Activated CD4-positive, alpha-beta T cell treated with anti-CD3 and anti-CD28 coated beads for 4 hours (primary cell): ENCODE measurements at places on chromosomes 7 and 10.

- no peak for DNase-seq
These were observed 25.3 kb downstream of the PFKFB3 start for GRCh38 chr10:6228010-6228511.

DNA sequence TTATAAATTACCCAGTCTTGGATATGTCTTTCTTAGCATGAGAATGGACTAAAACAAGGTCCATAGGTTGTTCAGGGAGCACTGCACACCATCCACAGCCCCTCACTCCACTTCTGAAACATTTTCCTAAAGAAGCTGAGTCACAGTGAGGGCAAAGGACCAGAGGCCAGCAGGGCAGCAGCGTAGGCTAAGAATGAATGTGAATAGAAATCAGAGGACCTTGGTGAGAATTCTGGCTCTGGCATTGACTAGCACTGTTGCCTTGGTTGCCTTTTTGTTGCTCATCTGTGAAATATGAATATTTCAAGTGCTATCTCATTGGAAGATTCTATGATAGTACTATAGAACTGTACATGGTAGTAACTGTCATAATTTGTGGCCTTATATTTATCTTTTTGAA, 41.7 kb upstream of the TOMM7 start:
- DNase-seq = no peak

DNA sequence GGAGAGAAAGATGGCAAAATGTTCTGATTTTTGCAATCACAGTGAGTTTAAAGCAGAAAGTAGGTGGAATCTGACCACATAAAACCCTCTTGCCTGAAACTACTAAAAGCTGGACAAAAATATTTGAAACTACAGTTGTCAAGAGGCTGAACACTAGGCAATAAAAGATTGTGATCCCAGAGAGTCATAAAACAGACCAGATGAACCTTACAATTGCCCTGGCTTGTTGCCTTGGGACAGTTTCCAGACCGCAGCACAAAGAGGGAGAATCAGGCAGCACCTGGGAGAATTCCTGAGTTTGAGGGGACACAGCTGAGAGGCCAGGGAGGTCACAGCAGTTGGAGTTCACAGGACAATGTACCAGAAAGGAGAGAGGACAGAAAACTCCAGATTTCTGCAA, 107.3 kb upstream of the NANOS1 start:
- DNase-seq = no peak

GRCh38 chr7:93944673-93945072, 23.1 kb downstream of the GNG11 start:
- DNase-seq = no peak

- peak; percentile 15 for DNase-seq
These were observed 657 bp downstream of the HACD1 start for GRCh38 chr10:17616403-17617030.

DNA sequence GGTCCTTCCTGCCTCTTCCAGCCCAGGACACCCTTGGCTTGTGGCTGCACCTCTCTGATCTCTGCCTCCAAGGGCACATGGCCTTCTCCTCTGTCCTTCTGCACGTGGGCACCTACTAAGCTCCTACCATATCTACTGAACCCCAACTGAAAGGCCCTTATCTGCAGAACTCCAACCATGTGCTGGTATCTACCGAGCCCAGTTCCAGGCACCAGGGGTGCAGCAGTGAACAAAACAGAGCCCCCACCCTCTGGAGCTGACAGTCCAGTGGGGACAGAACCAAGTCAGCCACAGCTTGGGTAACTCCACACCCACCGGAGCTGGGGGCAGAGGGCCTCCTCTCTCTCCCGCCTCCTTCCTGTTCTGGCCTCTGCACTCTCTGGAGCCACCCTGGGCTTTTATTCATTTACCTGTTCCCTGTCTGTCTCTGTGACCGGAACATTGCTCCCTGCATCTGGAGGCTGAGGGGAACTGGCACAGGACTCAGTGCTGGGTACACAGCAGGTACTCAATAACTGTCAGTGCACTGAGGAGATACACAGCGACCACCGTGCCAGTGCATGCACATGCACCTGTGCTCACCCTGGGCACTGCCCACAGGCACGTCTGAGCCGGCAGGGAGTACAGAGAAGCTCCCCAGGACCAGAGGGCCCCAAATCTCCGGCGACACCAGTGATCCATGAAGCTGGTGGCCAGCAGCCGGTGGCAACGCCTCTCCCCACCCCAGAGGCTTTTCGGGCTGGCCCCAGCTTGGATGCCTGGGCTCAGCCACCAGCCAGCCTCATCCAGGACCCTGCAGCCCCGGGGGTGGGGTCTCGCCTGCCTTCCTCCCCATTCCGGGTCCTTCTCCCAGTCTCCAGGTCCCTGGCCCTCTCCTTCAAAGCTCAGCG, 2.0 kb downstream of the MICALL2 start:
- no peak for DNase-seq

- peak; percentile 42 for DNase-seq
These were observed 159.8 kb upstream of the ITGB1 start for GRCh38 chr10:33117816-33118215.

DNA sequence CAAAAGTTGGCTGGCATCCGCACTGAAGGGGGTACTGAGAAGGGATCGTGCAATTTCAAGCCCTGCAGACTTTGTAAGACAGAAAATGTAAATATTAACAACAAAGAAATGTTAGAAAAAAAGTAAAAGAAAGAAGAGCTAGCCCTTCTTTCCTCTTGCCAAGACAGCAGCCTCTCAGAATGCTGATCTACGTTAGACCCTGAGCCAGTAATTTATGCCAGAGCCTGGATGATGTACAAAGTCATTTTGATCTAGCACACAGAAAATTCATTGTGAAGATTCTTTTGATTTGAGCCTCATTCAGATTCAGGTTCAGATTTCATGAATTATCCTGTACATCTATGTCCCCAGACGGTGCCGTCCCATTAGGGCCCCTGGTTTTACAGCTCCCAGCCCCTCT, 105.2 kb downstream of the PRKCQ start:
- DNase-seq = no peak

DNA sequence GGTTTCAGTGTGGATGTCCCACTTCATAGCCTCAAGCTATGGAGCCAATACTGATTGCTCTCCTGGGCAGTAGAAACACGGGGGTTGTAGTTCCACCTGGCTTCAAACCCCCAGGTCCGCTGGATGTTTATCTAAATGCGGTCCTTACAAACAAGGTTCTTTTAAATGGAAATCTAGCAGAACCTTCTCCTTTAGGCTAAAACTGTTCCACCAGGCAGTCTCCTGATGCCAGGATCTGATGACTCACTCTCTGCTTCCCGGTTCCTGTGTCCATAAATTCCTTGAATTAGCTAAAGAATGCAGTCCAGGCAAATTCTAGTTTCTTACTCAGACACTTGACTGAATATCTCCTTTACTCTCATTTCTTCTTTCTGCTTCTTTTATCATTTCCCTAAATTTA, 108.4 kb upstream of the FAM3C start:
- no peak for DNase-seq

DNA sequence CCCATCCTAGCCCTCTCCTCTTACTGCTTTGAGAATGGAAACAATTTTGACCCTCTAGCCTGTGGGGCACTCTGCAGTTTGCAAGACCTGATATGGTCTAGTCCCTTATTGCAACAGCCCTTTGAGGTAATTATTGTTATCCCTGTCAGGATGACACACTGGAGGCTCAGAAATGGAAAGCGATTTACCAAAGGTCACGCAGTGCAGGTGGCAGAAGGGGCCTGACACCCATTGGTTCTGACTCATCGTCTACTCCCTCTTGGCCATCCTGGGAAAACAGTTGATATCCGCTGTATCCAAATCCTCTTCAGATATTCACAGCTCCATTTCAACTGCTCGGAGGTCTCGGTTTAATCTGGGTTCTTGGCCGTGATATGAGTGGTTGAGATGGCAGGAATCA, 44.7 kb upstream of the AQP1 start:
- DNase-seq = no peak

GRCh38 chr10:132957131-132957530, 14.8 kb upstream of the CFAP46 start:
- DNase-seq = no peak

DNA sequence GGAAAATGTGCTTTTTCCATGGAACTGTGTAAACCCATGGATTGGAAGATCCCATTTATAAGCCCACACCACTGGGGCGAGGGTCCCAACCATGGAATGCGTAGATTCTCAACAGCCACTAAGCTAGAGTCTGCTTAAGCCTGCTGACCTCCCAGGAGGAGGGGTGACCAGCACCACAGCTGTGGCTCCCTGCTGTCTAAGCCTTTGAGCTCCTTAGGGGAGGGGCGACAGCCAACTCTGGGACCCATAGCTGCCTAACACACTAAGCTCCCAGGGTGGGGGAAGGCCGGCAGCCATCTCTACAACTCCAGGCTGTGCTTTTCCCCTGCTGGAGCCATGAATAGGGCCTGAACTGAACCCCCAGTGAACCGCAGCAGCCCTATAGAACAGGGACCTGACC, 249.8 kb upstream of the HPS1 start:
- DNase-seq = no peak
